ENCODE measurements at places on chromosomes 12 and 14.

DNA sequence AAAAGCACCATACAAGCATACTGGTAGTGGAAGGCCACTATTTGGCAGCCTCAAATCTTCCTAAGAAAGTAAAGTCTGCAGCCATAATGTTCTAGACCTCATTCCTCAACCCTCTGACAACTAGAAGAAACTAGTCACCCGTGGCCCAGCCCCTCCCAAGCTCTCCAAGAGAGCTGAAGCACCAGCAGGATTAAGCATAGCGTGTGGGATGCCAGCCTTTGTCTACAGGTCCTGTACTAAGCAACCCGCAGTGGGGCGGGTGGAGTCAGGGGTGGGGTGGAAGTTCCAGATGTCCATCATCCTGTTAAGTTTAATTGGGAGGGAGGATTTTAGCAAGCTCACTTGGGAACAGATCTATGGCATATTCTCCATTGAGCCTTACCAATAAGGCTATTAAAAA is 14.2 kb downstream of the SLC11A2 start:
- no peaks in the 10 kb centered on the region for H3K27me3 ChIP-seq
- H3K36me3 ChIP-seq = peaks cover 6% of the 10 kb centered on the region
- no peak overlapping the region for H3K4me3 ChIP-seq
- no peak overlapping the region for H3K27ac ChIP-seq

- no peaks in the 10 kb centered on the region for H3K27me3 ChIP-seq
- H3K4me3 ChIP-seq = no peak overlapping the region
- H3K27ac ChIP-seq = peak overlapping the region; percentile 68
- H3K36me3 ChIP-seq = peaks cover 60% of the 10 kb centered on the region
Measured at GRCh38 chr12:31951939-31952338, 7.3 kb upstream of the RESF1 start.

GRCh38 chr14:68389943-68390342 is 402.9 kb downstream of the ZFP36L1 start:
- peaks cover 14% of the 10 kb centered on the region for H3K36me3 ChIP-seq
- no peaks in the 10 kb centered on the region for H3K27me3 ChIP-seq
- H3K4me3 ChIP-seq = no peak overlapping the region
- H3K27ac ChIP-seq = no peak overlapping the region
- no peak for ATAC-seq

DNA sequence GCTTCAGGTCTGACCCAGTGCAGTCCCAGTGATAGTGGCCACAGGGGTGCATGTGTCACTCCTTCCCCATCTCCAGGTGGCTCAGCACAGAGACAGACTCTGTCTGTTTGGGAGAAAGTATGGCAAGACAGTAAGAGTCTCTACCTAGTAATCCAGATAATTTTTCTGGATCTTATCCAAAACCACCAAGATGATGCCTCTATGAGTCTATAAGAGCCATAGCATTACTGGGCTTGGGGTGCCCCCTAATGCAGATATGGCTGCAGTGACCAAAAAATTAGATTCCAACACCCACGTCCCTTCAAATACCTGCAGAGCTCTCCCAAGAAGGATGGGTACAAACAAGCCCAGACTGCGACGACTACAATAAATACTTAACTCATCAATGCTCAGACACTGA is 123.8 kb downstream of the GRIP1 start:
- no peaks in the 10 kb centered on the region for H3K4me1 ChIP-seq
- no peak overlapping the region for H3K27ac ChIP-seq
- H3K27me3 ChIP-seq = peaks cover 43% of the 10 kb centered on the region
- ATAC-seq = no peak
- H3K4me3 ChIP-seq = no peak overlapping the region
- no peaks in the 10 kb centered on the region for H3K36me3 ChIP-seq

DNA sequence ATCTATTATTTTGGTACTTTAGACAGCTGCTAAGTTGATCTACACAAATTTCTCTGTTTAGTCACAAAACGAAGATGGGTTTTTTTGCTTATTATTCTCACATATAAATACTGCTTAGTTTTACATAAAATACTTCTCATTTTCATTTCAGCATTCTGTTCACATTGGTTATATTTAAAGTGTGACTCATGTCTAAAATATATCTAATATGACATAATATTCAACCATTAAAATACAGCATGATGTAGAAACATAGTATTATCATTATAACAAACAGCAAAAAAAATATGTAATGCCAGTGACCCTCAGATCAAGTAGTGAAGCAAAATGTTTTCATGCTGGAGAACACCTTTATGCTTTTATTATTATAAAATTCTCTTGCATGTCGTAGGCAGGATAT is 63.7 kb downstream of the SH2B3 start:
- H3K4me3 ChIP-seq = no peak overlapping the region
- H3K27me3 ChIP-seq = no peaks in the 10 kb centered on the region
- H3K4me1 ChIP-seq = no peaks in the 10 kb centered on the region
- ATAC-seq = no peak
- H3K36me3 ChIP-seq = peaks cover 27% of the 10 kb centered on the region

DNA sequence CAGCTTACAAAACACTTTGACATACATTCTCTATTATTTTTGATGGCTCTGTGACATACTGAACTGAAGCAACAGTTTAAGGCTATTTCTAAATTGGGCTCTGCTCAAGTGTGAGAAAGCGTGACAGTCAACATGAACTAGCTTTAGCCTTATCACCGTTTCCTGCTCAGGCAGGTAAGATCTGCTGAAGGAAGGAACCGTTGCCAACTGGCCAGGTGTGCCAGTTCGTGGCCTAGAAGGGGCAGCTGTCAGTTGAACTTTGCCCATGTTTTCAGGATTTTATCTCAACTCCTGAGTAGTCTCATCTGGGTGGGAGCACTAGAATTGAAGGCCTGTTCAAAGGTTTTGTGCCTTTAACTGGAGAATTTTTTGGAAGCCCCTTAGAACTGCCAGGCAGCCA is 79.5 kb downstream of the ETV6 start:
- peak overlapping the region; percentile 37 for H3K4me3 ChIP-seq
- no peaks in the 10 kb centered on the region for H3K27me3 ChIP-seq
- peaks cover 97% of the 10 kb centered on the region for H3K4me1 ChIP-seq
- peaks cover 23% of the 10 kb centered on the region for H3K36me3 ChIP-seq

DNA sequence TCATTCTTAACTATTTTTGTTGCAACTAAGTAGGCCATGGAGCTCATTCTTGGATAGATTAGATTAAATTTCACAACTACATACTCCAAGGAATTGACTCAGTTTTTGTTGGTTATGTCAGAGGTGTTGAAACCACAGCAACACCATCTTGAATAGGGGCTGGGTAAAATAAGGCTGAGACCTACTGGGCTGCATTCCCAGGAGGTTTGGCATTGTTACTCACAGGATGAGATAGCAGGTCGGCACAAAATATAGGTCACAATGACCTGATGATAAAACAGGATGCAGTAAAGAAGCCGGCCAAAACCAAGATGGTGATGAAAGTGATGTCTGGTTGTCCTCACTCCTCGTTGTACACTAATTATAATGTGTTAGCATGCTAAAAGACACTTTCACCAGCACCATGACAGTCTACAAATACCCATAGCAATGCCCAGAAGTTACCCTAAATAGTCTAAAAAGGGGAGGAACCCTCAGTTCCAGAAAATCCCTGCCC is 20.9 kb downstream of the DMAC2L start:
- ATAC-seq = no peak
- H3K36me3 ChIP-seq = peaks cover 20% of the 10 kb centered on the region
- H3K27me3 ChIP-seq = no peaks in the 10 kb centered on the region
- no peak overlapping the region for H3K4me3 ChIP-seq
- H3K27ac ChIP-seq = no peak overlapping the region

- H3K4me3 ChIP-seq = no peak overlapping the region
- peaks cover 7% of the 10 kb centered on the region for H3K4me1 ChIP-seq
- no peaks in the 10 kb centered on the region for H3K36me3 ChIP-seq
- ATAC-seq = no peak
Measured at GRCh38 chr12:25979059-25979458, 20.6 kb downstream of the RASSF8 start.

DNA sequence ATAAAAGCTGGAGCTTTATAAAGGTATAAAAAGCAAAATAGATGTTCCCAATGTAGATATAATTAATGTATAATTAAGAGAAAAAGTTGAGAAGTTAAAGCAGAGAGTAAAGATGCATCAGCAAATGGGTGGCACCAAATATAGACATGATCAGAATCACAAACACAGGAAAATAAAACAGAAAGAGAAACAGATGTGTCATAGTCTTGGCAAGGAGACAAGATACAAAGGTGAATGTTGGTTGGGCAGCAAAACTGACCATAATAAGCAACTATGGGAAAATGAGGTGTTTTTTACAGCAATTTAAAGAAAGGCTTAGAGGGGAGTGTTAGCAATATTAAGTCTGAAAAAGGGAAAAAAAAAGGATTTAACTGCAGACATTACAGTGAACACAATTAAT is 135.4 kb upstream of the CLEC14A start:
- H3K27ac ChIP-seq = no peak overlapping the region
- no peaks in the 10 kb centered on the region for H3K4me1 ChIP-seq
- no peak overlapping the region for H3K4me3 ChIP-seq
- no peaks in the 10 kb centered on the region for H3K36me3 ChIP-seq
- no peak for ATAC-seq

- H3K27ac ChIP-seq = peak overlapping the region; percentile 89
- H3K4me1 ChIP-seq = peaks cover 24% of the 10 kb centered on the region
- ATAC-seq = peak; percentile 90
Measured at GRCh38 chr14:89186856-89187376, 230.1 kb downstream of the FOXN3 start.
